MG63 (cell line): ENCODE measurements at places on chromosomes 16 and 17. TPM values are rescaled to one million over a fixed set of nuclear protein-coding genes. Genes with fewer than 3 reads are reported as not detected.

The FLCN gene
- 15.5 and 22.7 TPM in 2 replicates for total RNA-seq

The RBFOX1 gene
- not detected in 2 replicates for total RNA-seq

The SEZ6L2 gene
- 18.0 and 28.5 TPM in 2 replicates for total RNA-seq

The SLC12A4 gene
- total RNA-seq = 11.9 and 12.3 TPM in 2 replicates

The WNT3 gene
- 5.6 and 8.5 TPM in 2 replicates for total RNA-seq
